ENCODE measurements at places on chromosomes 11 and 22.

- DNase-seq: no peak
Measured at GRCh38 chr11:9664276-9665171, 647 bp downstream of the SWAP70 start.

- DNase-seq: no peak
Measured at GRCh38 chr11:72621008-72621610, 53.1 kb downstream of the PDE2A start.

- no peak for DNase-seq
Measured at GRCh38 chr11:95304777-95305176, 73.8 kb upstream of the SESN3 start.

GRCh38 chr11:84480131-84480530 is 1147.0 kb downstream of the DLG2 start:
- DNase-seq: no peak

DNA sequence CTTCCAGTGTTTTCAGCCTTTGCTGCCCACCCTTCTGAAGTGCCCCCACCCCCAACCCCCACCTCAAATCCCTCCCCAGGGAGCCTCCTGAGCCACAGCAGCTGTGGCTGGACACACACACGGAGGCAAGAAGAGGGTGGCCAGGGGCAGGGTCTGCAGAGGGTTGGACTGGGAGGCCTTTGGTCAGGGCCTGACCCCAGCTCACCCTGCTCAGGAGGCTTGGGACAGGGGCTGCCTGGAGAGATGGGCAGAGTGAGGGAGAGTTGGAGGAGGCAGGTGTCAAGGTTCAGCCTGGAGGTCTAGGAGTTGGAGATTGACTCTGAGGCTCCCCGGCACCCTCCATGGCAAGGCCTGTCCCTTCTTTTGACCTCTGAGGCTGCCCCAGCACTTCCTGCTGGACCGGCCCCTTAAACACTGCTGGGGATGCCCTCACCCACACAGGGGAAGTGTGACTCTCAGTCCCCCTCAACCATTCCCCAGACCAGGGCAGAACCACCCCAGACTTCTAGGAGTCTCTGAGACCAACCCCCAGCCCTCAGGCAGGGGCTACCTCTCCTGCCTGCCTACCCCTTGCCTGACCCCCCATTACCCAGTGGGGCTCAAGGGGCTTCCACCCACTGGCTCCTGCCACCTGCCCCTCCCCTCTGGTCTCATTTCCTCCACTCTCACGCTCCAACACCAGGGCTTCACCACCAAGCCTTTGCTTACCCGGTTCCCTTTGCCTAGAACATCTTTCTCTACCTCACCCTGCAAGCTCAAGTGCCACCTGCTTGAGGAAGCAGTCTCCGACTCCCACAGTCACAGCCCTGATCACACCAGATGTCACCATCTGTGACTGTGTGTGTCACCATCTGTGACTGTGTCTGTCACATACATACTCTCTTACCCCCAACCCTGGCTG is 8.6 kb downstream of the ARAP1 start:
- no peak for DNase-seq

DNA sequence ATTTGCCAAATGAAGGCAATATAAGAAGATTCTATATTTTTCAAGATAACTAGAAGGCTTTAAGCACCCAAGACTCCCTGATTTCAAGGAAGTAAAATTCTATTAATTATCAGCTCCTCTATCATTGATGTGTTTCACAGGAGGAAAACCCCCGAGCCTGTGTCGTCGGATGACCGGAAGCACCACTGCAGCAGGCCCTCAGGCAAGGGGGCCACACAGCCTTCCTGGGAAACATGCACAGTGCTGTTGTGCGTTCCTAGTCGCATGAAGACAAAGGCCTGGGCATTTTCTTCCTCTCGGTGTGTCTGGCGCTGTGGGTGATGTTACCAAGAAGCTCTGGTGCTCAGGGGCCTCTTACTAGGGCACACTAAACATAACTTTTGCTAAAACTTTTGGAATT is 16.4 kb downstream of the CLTCL1 start:
- DNase-seq: no peak

DNA sequence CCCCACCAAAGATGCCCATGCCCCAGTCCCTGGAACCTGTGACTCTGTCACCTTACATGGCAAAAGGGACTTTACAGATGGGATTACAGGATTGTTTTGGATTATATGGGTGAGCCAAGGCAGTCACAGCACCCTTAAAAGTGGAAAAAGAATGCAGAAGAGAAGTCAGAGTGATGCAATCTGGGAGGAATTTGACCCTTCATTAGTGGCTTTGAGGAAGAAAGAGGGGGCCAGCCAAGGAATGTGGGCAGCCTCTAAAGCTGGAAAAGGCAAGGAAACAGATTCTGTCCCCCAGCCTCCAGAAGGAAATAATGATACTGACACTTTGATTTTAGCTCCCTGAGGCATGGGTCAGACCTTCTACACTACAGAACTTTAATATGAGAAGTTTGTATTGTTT is 257.3 kb upstream of the ISX start:
- DNase-seq: no peak

DNA sequence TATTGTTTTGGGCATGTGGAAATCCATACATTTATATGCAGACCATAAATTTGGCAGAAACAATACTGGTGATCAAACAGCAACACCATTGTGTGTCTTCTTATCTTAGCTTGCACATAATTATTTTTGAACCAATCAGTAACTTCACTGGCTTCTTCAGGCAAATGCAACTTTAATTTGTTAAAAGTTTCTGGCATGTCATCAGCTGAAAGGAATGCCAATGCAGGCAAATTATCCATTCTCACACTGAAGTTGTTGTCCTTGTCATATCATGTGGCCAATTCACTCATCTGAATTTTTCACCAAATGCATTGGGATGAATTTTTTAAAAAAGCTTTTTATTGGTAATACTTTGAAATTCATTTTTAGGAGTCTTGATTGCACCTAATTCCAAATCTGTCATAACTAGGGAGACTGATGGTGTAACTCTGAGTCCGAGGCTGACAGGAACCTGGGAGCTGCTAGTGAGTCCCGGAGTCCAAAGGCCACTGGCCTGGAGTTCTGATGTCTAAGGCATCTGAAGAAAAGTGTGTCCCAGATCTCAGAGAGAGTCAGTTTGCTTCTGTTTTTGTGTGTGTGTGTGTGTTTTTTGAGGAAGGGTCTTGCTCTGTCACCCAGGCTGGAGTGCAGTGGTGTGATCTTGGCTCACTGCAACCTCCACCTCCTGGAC is 17.4 kb upstream of the OR10V1 start:
- no peak for DNase-seq

DNA sequence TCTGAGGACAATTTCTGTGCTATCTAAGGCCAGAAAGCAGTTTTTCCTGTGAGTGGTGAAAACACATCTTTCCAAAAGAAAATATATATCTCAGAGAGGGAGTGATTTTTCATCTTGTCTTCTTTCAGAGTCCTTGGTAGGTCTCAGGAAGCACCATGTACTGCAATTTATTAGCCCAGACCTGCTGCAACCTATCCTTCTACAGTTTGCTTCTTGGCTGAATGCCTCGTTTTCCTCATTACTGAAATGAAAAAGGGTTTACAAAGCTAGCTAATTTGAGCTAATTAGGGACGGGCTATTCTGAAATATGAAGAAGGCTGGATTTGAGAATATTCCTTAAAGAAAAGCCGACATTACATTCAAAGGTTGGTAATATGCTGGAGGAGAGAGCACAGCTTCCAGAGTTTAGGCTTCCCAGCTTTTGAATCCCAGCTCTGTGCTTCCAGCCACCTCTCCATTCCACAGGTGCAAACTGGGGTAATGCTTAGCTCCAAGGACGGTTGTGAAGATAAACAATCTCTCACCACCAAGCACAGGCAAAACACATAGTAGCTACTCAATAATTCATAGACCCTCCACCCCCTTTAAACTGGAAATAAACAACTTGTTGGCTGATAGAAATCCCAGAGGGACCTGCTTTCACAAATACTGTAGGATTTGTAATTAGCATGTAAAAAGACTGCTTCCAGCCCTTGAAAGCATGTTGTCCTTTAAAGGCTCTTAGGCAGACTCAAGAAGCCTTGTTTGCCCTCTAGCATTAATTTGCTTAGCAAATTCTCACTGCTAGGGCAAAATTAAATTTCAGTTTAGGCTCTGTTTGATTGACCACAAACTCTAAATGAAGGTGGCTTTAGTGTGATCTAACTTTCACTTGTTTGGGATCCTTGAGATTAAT is 24.5 kb upstream of the SESN3 start:
- DNase-seq: no peak

GRCh38 chr22:31250740-31251600 is 38.9 kb downstream of the LIMK2 start:
- no peak for DNase-seq
